ENCODE measurements at places on chromosomes 3 and 15.

DNA sequence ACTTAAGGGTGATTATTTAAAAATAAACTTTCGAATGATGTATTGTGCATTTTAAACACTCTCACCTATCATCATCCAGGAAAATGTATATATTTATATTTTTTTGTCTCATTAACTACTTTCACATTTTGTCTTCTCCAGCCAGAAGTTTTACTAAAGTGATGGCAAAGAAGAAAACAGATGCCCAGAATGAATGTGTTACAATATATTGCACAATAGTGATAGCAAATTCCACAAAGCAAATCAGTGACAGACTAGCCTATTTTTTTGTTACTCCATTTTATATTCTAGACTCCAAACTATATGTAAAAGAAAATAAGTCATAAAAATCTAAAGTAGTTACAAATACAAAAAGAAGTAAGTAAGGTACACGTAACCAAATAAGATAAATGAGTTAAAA is 414.7 kb downstream of the EPHA3 start:
- DNase-seq: no peak

DNA sequence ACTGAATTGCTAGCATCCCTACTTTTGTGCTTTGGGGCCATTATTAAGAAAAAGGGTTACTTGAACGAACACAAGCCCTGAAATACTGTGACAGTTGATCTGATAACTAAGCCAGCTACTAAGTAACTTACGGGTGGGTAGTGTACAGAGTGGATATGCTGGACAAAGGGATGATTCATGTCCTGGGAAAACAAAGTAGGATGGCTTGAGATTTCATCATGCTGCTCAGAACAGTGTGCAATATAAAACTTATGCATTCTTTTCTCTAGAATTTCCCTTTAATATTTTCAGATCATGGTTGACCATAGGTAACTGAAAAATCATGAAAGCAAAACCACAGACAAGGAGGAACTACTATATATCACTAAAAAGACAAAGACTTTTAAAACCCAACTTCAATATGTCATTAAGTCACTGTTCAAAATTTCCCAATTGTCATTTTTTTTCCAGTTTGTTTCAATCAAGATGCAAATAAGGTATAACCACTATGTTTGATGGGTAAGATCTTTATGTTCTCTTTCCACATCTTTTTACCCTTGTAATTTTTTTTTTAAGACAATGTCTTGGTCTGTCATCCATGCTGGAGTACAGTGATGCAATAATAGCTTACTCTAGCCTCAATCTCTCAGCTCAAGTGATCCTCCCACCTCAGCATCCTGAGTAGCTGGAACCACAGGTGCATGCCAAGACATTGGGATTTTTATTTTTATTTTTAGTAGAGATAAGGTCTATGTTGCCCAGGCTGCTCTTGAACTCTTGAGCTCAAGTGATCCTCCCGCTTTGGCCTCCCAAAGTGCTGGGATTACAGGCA is 67.7 kb downstream of the IFT80 start:
- no peak for DNase-seq

GRCh38 chr3:139084176-139084575 is 39.5 kb upstream of the PRR23C start:
- no peak for DNase-seq

- no peak for DNase-seq
Observed at GRCh38 chr3:59082106-59082505, 32.3 kb upstream of the CFAP20DC start.

- no peak for DNase-seq
Observed at GRCh38 chr3:159733194-159733860, 255.3 kb upstream of the IL12A start.

DNA sequence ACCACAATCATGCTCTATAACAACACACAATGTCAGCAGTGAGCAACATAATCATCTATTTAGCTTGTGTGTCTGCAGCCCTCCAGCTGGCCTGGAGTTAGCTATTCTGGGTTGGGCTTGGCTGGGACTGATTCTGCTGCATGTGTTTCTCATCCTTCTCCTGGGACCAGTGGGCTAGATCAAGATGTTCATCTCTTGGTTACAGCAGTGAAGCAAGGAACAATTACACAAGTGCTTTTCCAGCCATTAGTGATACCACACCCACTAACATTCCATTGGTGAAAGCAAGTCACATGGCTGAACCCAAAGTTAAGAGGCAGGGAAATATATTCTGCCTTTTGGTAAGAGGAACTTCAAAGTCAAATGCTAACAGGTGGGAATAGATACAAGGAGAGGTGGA is 14.6 kb downstream of the NUDT16 start:
- DNase-seq: no peak

DNA sequence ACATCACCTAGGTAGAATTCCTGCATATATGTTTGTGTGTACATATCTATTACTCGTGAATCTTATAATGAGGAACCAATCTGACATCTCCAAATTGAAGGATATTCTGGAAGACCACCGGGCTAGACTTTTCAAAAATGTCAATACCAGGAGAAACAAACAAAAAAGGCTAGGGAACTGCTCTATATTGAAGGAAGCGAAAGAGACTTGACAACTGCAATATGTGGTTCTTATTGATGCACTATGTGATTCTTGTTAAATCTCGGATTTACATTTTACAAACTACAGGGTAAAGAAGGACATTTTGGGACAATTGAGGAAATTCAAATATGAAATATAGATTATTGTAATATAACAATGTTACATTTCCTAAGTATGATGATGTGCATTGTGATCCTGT is 137.5 kb upstream of the CCDC54 start:
- DNase-seq: no peak

DNA sequence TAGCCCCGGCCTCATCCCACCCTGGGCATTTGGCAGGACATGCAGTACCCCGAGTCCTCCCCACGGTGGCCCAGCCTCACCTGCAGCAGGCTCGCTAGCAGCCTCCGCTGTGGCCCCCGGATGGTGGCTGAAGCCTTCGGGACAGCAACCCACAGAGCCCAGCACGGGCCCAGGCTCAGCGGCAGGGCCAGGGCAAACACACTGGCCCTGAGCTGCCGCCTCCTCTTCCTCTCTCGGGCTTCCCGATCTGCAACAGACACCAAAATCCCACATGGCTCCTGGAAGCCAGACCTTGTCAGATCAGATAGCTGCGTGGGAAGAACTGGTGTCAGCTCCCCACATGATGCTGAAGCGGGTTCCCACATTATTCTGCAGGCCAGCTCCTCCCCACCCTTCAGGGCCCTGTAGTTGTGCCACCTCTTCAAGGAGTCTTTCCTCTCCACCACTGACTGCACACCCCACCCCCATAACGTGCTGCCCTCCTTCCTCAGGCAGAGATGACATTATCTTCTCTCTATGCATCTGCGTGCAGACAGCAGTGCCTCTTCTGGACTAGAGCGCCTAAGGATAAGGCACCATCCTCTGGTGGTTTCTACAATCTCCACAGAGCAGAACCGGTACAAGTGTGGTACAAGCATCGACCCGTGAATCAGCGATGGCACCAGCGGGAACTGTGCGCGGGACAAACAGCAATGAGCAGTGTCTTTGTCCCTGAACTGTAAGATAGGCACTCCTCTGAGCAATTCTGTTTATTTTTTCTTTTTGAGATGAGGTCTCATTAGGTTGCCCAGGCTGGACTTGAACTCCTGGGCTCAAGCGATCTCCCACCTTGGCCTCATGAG is 9.5 kb downstream of the TMEM44 start:
- no peak for DNase-seq

DNA sequence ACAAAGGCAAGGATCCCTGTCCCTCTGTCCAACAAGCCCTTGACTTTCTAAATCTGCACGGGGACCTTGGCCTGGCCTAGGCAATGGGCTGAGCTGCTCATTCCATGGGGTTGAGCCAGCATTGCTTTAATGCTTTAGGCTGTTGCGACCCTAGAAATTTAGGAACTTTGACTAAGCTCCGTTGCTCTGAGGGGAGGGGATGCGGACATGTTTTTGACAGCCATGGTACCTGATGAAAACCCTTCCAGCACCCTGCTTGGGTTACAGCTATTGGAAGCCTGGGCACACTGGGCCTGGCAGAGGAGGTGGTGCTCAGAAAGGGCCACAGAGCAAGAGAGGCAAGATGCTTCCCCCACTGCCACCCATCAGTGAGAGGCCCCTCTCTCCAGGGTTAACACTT is 37.1 kb downstream of the SYNM start:
- DNase-seq: no peak

DNA sequence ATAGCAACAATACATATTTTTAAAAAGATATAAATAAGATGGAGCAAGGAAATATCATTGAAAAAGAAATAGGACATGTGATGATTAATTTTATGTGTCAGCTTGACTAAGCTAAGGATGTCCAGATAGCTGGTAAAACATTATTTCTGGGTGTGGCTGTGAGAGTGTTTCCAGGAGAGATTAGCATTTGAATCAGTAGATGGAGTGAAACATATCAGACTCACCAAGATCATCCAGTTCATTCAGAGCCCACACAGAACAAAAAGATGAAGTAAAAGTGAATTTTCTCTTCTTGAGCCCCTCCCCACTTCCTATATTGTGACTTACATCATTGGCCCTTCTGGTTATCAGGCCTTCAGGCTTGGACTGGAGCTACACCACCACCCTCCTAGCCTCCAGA is 61.6 kb upstream of the TUSC7 start:
- no peak for DNase-seq
